GM10248 (cell line): ENCODE measurements at places on chromosomes 12 and 14.

DNA sequence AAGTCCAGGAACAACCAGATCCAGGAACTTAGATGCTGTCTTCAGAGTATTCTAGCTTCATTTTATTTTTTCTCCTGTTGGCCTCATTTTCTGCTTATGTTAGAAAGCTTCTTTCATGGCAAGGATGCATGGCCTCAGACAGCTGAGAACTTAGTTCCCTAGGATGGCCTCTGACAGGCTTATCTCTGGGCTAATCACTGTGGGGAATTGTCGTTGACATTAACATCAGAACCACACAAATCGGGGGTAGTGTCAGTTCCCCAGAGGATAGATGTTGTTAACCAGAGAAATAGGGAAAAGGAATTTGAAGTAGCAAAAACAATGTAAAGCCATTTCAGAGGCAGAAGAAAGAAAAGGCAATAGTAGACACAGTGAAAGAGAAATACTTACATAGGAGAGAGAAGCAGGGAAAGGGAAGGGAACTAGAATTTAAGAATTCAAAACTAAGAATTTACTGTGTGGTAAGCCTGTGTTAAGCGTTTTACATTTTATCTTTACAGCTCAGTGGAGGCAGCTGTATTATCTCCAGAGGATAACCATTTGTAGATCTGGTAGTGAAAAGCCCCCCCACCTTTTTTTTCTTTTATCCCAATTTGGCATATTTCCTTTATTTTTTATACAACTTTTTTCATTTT is 21.8 kb downstream of the FUT8 start:
- no peak for DNase-seq

DNA sequence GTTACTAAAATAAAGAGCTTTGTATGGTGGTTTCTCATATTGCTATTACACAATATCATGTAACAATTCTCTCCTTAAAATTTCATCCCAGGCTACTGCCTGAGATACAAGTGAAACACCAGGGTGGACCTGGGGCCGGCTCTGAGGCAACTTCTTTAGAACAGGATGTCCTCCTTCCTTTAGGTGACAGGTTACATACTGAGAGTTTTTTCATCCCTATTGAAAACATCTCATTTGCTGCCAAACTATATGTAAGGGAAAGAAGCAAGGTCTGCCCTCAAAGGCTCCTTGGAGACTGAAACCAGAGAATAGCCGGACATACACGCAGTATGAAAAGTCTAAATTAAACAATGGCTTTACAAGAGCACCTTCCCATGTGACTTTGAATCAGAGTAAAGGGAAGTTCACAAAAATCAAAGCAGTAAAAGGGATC is 139.9 kb downstream of the DUSP6 start:
- no peak for DNase-seq

DNA sequence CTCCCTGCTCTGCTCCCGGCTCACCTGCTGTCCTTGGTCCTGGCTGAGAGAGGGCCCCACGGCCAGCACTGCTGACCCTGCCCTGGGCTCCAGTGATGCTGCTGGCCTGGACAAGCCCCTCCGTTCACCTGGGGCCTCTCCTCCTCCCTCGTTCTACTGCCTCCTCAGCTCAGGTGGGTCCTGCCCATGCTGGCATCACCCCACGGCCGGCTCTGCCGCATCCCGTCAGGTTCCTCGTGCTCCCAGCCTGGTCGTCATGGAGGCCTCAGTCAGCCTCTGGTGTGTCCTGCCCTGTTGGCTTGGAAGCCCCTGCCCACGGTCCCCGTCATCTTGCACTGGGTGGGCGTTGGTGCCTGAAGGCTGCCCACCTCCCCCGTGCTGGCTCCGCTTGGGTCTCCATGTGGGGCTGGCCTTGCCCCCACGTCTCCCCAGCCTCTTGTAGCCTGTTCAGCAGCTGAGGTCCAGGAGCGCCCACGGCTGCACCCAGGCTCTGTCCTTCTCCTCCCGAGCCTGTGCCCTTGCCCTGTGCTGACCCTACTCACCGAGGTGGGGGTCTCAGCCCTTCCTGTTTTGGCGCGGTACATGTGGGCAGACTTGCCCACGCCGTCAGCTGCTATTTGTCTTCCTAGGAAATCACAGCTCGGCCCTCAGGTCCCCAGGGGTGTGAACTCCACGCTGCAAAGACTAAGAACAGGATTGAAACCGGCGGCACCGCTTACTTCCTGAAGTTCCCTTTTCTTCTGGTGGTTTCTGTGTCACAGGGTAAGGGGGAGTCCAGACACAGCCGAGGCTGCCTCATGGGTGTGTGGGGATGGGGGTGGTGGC is 121.6 kb downstream of the TMEM121 start:
- DNase-seq, result no peak

- DNase-seq, result no peak
Observed at GRCh38 chr14:72522847-72523246, 371.1 kb downstream of the DPF3 start.

- no peak for DNase-seq
Observed at GRCh38 chr12:101204602-101205304, 5.3 kb downstream of the SLC5A8 start.

- no peak for DNase-seq
Observed at GRCh38 chr12:109612003-109612402, 38.4 kb downstream of the MVK start.

DNA sequence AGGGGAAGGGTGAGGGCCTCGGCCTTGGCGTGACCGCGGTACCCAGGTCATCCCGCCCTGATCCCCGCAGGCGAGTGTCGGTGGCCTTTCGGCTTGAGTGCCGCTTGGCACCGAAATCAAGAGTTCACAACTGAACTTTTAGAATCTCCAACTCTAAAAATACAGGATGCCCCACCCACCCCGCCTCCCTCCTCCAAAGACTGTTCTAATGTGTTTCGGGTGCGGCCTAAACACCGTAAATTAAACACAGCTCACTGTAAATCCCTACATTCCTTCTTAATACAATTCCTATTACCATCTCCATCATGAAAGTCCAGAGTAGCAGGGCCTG is 11.4 kb downstream of the SCNN1A start:
- DNase-seq, result no peak

DNA sequence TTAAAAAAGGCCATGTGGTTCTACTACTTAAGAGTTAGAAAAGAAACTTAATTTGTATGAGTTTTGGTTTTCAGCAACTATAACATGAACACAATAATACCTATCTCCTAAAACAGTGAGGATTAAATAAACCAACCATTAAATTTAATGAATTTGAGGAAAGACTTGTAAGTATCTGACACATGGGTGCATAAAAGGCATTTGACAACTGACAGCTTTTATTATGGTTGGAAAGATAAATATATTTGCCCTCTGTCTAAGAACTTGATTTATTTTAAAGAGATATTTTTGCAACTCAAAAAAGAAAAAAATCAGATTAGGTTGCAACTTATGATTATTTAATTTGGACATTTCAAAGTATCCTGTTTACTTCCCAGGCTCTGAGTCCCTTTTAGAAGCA is 217.9 kb upstream of the EEA1 start:
- no peak for DNase-seq

DNA sequence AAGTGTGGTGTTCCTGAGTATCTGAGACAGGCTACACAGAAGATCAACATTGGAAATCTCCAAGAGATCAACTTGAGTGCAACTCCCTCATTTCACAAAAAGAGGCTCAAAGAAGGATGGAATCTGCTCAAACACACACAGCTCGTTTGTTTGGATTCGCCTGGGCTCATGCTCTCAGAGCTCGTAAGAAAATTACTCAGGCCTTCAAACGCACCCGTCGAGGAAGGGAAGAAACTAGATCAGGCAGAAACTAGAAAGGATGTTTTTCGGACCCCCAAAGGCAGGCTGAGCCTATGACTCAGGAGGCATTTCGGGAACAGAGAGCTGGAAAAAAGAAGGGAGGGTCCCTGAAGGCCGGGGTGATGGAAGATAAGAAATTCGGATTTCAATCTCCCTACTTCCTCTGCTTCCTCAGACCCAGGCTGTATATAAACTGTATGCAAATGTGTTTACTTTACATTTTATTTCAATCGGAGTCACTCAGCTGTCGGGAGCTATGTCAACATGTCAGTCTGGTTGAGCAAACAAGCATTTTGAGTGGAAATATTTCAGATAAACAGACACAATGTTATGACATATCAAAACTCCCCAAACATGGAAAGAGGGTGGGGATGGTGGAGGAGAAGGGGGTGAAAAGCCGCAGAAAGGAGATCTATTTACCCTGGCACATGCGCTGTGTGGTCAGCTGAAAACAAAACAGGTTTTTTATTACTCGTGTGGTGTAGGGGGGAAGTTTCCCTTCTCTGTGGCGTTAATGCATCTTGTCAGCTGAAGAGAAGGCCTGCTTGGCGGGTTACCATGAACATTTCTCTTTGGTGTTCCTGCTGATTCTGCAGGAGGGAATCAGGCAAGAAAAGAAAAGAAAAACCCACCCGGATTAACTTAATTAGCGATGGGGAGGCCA is 129.1 kb upstream of the TBX3 start:
- DNase-seq, result no peak

DNA sequence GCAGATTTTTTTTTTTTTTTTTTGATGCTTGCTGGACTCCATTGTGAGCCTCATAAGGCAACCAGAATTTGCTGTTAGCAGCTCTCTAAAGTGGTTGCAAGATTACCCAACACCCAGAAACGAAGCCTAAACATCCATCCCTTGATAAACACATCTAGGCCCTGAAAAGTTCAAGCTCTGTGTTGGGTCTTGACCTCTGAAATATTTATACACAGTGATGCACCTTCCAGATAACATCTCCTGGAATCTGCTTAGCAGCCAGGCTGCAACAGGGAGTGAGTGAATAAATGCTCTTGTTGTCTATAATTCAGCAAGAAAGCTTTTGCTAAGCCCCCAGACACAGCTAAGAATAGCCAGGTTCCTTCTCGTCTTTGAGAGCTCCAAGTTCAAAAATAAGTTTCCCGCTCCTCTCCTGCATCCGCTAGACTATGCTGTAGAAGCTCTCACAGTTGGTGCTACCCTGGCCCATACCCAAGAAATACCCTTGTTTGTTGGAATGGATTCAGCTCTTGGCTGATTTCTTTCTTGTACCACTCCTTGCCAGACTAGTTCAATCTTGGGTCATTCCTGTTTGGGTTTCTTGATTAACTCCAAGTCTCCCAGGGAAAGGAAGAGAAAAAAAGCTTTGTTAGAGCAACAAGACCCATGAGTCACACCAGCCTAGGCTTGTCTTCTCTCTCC is 610.6 kb upstream of the TBX3 start:
- DNase-seq, result no peak

GRCh38 chr14:37596790-37597472 is 1.5 kb downstream of the TTC6 start:
- no peak for DNase-seq

GRCh38 chr14:32471181-32471580 is 142.1 kb downstream of the AKAP6 start:
- no peak for DNase-seq

GRCh38 chr14:59238216-59238615 is 49.7 kb downstream of the DAAM1 start:
- DNase-seq, result no peak

GRCh38 chr14:59705245-59705644 is 128.6 kb upstream of the CCDC175 start:
- DNase-seq, result no peak

GRCh38 chr12:82517027-82517426 is 158.7 kb downstream of the METTL25 start:
- DNase-seq, result peak; percentile 6

- DNase-seq, result no peak
Observed at GRCh38 chr14:103896578-103896977, 31.7 kb upstream of the TDRD9 start.

DNA sequence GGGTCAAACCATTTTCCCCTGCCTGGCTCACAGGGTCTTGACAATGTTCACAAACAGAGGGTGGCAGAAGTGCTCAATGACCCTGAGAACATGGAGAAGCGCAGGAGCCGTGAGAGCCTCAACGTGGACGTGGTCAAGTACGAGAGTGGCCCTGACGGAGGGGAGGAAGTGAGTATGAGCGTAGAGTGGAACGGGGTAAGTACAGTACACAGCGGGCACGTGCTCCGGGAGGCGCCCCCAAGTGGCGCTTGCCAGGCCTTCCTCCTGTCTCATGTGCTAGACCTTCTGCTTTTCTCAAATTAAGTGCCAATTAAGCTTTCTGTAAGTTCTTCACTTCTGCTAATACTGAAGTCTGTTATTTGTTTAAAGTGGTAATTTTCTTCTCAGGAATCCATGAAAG is 35.9 kb downstream of the XRCC3 start:
- DNase-seq, result peak; percentile 79

GRCh38 chr12:126747530-126748149 is 1519.3 kb upstream of the TMEM132C start:
- peak; percentile 27 for DNase-seq

DNA sequence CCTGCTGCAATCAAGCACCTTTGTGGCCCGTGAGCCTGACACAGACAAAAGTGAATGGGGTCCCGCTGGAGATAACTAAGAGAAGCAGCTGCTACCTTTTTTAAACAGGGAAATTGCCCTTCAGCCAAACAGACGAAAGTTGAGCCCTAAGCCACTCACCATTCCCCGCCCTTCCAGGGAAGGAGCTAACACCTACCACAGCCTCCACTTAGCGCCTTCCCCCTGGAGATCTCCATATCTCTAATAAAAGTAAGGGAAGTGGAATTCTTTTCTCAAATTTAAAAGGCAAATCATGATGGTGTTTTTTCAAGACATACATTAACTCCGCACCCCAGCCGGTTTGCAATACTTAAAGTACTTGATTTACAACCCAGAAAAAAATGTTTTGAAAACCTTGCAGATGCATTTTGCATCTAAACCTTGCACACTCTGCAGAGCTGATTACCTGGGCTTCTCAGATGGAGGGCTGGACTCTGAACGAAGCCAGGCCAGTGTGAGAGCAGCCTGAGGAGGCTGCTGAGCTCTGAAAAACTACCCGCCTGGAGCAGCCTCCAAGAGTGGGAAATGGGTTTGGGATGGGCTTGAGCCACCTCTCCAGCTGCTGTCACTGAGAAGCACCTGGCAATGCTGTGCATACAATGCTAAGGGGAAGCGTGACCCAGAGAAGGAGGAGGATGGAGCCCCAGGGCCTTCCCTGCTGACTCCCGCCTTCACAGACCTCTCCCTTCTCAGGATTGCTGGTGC is 10.0 kb downstream of the NUAK1 start:
- no peak for DNase-seq

GRCh38 chr12:41202051-41202450 is 13.9 kb downstream of the PDZRN4 start:
- no peak for DNase-seq

DNA sequence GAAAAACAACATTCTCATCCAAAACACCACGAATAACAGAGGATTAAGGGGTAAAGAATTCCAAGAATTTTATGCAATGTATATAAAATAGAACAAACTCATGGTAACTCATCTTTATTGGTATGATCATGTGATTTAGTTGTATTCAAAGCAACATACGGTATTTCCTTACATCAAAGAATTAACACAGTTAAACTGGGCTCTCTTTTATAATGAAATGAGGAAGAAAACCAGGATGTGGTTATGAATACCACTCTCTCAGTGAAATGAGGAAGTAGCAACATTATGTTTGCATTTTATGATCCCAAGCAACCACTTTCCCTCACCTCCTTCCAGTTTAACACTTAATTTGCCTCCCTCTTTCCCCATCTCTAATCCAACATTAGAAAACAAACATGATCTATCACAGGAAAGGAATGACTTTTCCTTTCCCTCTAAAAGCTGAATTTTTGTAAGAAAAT is 22.9 kb downstream of the SPTLC2 start:
- DNase-seq, result peak; percentile 48
